Large intestine (tissue), 12 donors: ENCODE measurements at places on chromosomes 1 and 21.

GRCh38 chr1:24714859-24715520 lies 30.3 kb upstream of the CLIC4 start:
- no peak for DNase-seq

DNA sequence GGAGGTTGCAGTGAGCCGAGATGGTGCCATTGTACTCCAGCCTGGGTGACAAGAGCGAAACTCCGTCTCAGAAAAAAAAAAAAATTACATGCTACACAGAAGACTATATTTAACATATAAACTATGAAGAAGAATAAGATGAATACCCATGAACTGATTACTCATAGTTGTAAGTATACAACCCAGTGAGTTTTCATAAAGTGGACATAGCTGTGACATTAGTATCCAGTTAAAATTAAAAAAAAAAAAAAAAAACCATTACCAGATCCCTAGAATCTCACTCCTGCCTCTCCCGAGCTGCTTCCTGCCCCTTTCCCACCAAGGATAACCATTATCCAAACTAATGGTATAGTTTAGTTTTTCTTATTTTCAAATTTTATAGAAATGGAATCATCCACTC lies 37.4 kb downstream of the UBE4B start:
- DNase-seq: no peak

DNA sequence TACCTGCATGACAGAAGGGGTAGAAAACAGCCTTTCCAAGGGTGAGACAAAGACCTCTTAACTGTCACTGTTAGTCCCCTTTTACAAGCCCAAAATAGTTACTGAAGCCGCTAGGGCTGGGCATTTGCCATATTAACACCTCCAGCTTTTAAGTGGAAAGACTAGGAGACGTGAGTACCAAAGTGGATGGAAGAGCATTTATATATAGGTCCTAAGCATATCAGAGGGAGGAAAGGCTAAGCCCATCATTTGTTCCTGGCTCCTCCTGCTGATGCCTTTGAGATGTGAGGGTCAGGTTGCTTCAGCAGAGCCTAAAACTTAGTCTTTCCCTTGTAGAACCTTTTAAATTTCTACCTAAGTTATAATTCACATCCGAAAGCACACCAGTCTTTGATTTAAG lies 25.7 kb upstream of the APOBEC4 start:
- DNase-seq: no peak

DNA sequence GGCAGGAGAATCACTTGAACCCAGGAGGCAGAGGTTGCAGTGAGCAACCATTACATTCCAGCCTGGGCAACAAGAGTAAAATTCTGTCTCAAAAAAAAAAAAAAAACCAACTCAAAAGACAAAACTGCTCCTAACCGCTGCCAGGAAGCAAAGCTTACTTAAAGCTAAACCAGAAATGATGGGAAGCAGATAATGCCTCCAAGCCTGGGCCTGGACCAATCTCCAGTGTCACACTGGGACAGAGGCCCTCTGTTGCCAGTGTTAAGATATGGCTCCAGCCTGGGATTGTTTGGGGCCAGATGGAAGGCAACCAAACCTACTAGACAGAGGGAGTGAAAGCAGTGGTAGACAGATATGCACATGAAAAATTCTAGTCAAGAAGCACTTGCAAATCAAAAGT lies 36.9 kb downstream of the NSL1 start:
- no peak for DNase-seq

- no peak for DNase-seq
Observed at GRCh38 chr1:221913351-221913892, 171.5 kb upstream of the DUSP10 start.

GRCh38 chr1:40508375-40509341 lies at the start of gene EXO5:
TSS of gene EXO5 (plus strand) at chr1:40508767. CDS start at chr1:40514545, 5,778 bp downstream.
- peak; percentile 59 for DNase-seq

GRCh38 chr1:220038640-220039039 lies 7.7 kb downstream of the EPRS1 start:
- DNase-seq: peak; percentile 47

DNA sequence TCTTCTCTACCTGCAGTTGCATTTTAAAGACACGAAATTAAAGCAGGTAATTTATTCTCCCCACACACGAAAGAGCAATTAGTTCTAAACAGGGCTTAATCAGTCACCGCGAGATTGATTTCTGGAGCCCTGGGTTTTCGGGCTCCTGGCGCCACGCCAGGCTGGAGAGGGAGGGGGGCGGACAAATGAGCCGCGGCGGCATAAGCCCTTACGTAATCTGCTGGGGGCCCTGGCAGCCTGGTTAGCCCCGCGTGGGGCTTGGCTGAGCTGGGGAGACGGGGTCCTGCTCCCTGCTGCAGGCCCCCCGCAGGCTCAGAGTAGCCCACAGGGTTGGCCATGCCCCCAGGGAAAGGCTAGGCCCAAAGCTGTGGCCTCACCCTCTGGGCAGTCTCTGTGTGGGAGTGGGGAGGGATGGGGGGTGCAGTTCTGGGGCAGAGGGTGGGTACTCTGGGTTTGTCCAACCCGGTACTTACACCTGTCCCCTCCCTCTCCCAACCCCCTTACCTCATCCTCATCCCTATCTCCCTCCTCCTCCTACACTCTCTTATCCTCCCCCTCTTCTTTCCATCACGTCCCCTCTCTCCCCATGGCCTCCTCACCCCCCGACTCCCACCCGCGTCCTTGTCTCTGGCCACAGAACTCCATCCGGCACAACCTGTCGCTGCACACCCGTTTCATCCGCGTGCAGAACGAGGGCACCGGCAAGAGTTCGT lies 19.9 kb downstream of the FOXO6 start:
- DNase-seq: peak; percentile 83

DNA sequence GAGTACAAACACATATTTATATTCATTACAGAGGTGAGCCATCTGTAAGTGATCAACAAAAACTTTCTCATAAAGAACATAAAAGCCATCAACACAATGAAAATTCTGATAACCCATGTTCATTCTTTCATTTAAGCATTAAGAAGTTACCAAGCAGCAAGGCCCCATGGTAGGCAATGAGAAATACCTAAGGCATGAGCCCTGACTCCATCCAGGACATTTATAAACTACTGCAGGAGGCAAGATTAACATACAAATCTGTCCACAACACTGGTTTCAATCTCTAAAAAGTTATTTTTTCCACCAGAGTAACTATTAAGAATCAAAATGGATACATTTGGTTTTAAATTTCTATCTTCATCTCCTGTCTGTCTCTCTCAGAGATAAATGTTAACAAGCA lies 76.1 kb downstream of the SIPA1L2 start:
- DNase-seq: no peak
